ENCODE measurements at places on chromosomes 1 and 21.

- no peak for DNase-seq
Observed at GRCh38 chr1:220692436-220693228, 2.5 kb downstream of the C1orf115 start.

- DNase-seq: no peak
Observed at GRCh38 chr1:34785231-34785874, 4.3 kb downstream of the GJB3 start.

DNA sequence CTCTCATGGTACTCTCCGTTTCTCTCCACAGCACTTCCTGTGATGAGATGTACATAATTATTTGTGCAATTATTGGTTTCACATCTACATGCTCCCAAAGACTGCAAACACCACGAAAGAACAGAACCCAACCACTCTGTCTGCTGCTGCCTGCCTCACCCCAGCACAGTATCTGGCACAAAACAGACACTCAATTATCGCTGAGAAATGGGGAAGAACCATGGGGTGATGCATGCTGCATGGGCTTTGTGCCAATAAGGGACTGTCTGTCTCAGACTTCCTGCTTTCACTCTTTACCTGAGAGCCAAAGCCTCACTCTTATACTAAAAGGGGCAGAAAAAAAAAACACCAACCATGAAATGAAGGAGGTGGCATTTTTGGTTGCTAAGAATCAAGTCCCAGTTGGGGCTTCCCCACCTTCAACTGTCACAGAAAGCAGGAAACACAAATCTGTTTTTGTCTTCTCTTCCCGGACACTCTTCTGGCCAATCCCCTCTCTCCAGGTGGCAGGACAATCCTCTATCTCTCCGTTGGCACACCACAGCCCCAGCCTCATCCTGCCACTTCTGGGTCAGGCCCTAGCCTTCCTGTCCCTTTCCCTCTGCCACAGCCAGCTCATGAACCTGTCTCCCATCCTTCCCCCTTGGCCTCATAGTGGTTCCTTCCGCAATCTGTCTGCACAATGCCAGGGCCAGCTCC, 82.0 kb downstream of the TGFBR3 start:
- no peak for DNase-seq

DNA sequence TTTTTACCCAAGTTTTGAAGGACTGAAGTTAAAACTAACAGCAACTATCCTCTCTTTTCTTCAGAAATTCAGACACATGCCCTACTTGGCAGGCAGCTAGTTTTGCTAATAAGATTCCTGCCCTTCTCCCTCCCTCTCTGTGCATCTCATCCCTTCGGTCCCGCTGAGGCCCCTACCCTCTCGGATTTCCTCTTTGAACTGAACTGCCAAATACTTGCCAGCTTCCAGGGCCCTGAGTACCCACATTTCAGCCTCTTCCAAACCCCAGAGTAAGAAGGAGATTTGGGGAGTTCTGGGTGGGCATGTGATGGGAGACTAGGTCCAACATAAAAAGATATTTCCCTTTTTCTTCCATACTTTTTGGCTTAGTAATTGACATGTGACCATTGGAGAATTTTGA, 116.5 kb upstream of the JUN start:
- DNase-seq: no peak

DNA sequence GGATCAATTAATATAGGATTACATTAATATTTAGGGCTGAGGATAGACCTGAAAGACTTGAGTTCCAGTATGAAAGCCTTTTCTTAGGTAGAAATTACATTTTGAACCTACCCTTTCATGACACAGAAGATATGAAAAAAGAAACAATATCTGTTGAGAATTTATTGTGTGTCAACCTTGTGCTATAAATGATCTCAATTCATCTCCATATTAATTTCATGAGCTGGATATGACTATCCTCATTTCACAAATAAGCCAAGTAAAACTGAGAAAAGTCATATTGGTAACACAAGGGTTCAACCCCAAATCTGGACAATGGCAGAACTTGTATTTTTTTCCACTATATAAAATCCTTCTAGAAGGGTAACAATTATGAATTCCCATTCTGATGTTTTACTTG, 120.0 kb downstream of the TRIM33 start:
- DNase-seq: no peak

- DNase-seq: peak; percentile 33
Observed at GRCh38 chr1:56456435-56457101, 122.8 kb downstream of the PLPP3 start.

Measured in AG09309 (cell line).